Upper lobe of left lung (tissue), 6 donors: ENCODE measurements at places on chromosomes 1 and 21. TPM values are rescaled to one million over a fixed set of nuclear protein-coding genes. Genes with fewer than 3 reads are reported as not detected.
A peak's percentile ranks its signal among the peaks of the same experiment; 100 is the strongest.

- peak overlapping the region; percentile 23 for H3K27ac ChIP-seq
- no peak for DNase-seq
- H3K27me3 ChIP-seq, result no peaks in the 10 kb centered on the region
- H3K36me3 ChIP-seq, result no peaks in the 10 kb centered on the region
- peaks cover 32% of the 10 kb centered on the region for H3K4me1 ChIP-seq
Measured at GRCh38 chr1:108590441-108590840, 30.5 kb downstream of the EEIG2 start.

GRCh38 chr1:72777918-72778317, 495.6 kb upstream of the NEGR1 start:
- no peaks in the 10 kb centered on the region for H3K27me3 ChIP-seq
- no peaks in the 10 kb centered on the region for H3K4me1 ChIP-seq
- no peaks in the 10 kb centered on the region for H3K36me3 ChIP-seq
- no peak overlapping the region for H3K4me3 ChIP-seq
- DNase-seq, result no peak

- no peaks in the 10 kb centered on the region for H3K27me3 ChIP-seq
- H3K4me1 ChIP-seq, result peaks cover 16% of the 10 kb centered on the region
- DNase-seq, result no peak
Measured at GRCh38 chr1:193118803-193119730, 2.8 kb upstream of the CDC73 start.

DNA sequence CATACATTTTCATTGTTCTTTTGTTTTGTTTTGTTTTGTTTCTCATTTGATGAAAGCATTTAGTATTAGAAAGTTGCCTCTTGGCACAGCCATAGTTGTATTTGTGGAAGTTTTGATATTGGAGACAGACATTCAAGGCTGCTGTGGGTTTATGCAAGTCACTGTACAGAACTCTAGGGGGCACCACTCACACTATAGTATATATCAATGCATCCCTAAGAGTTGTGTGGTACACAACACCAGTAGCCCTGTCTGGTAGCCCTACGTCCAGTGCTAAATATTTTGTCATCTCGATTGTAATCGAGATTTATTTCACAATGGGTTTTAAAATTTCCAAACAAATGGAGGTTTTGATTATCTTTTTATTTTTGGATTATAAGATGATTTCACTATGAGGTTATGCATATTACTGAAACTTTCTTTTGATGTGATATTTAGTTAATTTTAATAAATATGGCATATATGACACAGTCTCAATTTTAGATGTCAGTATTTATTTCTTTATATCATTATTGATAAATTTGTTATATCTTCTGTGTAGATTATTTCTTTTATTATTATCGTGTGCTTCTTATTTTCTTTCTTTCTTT, 112.2 kb downstream of the NR5A2 start:
- DNase-seq, result no peak
- H3K4me1 ChIP-seq, result no peaks in the 10 kb centered on the region
- no peak overlapping the region for H3K4me3 ChIP-seq

- H3K27me3 ChIP-seq, result no peaks in the 10 kb centered on the region
- no peak overlapping the region for H3K27ac ChIP-seq
- no peaks in the 10 kb centered on the region for H3K36me3 ChIP-seq
- no peak overlapping the region for H3K4me3 ChIP-seq
Measured at GRCh38 chr1:77664939-77665516, 17.4 kb downstream of the ZZZ3 start.

- H3K27ac ChIP-seq, result no peak within 1 kb of the TSS
- no peaks in the 10 kb centered on the region for H3K36me3 ChIP-seq
- H3K4me1 ChIP-seq, result peaks cover 5% of the 10 kb centered on the region
- no peak within 1 kb of the TSS for H3K4me3 ChIP-seq
- DNase-seq, result no peak
Measured at GRCh38 chr21:44285138-44285992, at the start of gene AIRE. AIRE (plus strand) TSS chr21:44285876; CDS start chr21:44286007, 131 bp downstream.

DNA sequence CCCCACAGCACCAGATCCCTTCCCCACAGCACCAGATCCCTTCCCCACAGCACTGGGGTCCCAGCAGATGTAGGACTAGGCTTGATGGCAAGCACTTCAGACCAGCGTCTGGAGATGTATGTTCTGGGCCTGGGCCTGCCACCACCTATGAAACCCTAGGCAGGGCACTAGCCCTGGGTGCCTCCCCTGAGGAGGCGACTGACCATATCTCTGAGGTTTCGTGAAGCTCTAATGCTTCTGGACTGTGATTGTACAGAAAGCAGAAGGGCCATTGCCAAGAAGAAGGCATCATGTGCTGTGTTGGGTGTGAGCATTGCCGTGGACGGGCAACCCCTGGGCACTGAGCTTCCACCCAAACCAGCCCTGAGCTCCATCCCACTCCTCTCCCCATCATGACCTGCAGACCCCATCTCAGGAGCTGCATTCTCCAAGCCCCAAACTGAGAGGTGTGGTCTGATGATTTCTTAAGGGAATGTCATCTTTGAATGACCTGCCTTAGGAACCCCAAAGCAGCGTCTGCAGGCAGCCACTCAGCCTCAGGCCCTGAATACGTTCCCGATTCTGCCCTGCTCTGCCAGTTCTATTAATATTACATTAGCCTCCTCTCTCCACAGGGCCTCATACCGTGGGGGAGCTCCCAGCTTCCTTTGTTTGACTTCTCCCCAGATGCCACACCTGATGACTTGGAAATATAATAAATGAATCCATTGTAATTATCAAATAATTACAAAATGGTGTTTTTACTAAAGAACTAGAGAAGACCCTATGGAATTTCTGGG, 163.4 kb downstream of the TRIM33 start:
- H3K27ac ChIP-seq, result no peak overlapping the region
- no peaks in the 10 kb centered on the region for H3K27me3 ChIP-seq
- no peaks in the 10 kb centered on the region for H3K36me3 ChIP-seq
- H3K4me1 ChIP-seq, result peaks cover 13% of the 10 kb centered on the region

GRCh38 chr1:181635110-181635509, 151.8 kb downstream of the CACNA1E start:
- no peak overlapping the region for H3K27ac ChIP-seq
- H3K4me1 ChIP-seq, result no peaks in the 10 kb centered on the region
- no peak for DNase-seq

- H3K36me3 ChIP-seq, result no peaks in the 10 kb centered on the region
- no peak overlapping the region for H3K4me3 ChIP-seq
- DNase-seq, result no peak
- no peaks in the 10 kb centered on the region for H3K4me1 ChIP-seq
- no peaks in the 10 kb centered on the region for H3K27me3 ChIP-seq
Measured at GRCh38 chr1:88288571-88288970, 395.5 kb upstream of the PKN2 start.

GRCh38 chr1:14624941-14625340, 26.5 kb downstream of the KAZN start:
- no peaks in the 10 kb centered on the region for H3K36me3 ChIP-seq
- no peaks in the 10 kb centered on the region for H3K4me1 ChIP-seq

GRCh38 chr1:81312272-81312754, 488.4 kb upstream of the ADGRL2 start:
- no peaks in the 10 kb centered on the region for H3K36me3 ChIP-seq
- H3K4me1 ChIP-seq, result peaks cover 6% of the 10 kb centered on the region
- H3K27ac ChIP-seq, result peak overlapping the region; percentile 7
- DNase-seq, result no peak
- no peak overlapping the region for H3K4me3 ChIP-seq

DNA sequence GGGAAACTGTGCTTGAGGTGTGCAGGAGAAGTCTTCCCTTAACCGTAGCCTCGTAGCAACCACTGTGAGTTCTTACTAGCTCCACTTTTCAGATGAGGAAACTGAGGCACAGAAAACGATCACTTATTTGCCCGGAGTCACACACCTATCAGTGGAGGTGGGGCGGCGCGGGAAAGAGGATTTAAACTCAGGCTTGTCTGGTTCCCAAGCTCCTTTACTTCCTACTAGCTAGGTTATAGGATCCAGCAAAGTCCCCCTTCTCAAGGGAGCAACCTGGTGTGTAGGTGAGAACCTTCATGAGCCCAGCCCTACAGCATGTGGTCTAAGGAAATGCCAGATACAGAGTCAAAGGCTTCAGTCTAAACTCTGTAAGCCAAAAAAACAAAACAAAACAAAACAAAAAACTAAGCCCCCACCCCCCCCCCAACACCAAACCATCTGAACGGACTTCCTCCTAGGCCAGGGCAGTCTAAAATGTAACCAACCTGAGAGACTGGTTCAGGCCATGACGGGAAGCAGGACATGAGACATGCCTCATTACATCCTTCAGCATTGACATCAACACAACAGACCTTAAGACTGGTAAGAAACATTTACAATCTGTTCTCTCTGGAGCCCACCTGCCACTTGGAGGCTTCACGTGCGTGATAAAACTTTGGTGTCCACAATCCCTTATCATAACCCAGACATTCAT, 709 bp upstream of the FBXO42 start:
- H3K4me1 ChIP-seq, result peaks cover 16% of the 10 kb centered on the region
- no peaks in the 10 kb centered on the region for H3K27me3 ChIP-seq
- H3K36me3 ChIP-seq, result no peaks in the 10 kb centered on the region
- peak overlapping the region; percentile 98 for H3K27ac ChIP-seq

GRCh38 chr1:195345149-195345548, 1263.1 kb downstream of the KCNT2 start:
- no peak for DNase-seq
- no peaks in the 10 kb centered on the region for H3K36me3 ChIP-seq
- H3K4me3 ChIP-seq, result no peak overlapping the region
- H3K27me3 ChIP-seq, result no peaks in the 10 kb centered on the region
- no peak overlapping the region for H3K27ac ChIP-seq

DNA sequence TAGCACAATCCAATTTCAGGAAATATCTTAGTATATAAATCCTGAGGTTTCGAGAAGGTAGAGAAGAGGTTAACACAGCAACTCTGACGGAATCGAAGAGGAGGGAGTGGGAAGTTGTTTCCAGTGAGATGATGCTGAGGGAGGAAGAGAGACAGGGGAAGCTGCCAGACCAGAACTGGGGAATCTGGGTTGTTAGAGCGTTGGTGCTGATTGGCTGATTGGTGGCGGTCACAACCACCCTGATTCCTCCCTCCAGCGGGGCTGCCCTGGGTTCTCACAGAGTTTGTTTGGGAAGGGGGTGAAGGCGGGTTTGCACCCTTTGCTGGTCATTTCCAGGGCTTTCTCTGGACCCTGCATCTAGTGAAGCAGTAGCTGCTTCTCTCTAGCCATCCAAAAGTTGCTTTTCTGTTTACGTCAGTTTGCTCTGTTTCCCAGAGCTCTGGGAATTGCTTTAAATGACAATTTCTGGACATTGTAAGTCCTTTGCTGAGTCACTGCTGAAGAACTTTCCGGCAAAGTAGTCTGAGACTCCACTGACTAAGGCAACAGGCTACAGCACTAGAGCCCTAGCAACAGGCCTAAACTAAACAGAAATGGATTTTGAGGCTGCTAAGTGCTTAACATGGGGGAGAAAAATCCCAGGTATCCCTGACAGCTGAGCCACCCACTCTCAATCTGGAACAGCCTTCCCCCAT, 90.1 kb downstream of the TENT5C start:
- no peaks in the 10 kb centered on the region for H3K36me3 ChIP-seq
- no peaks in the 10 kb centered on the region for H3K27me3 ChIP-seq
- peaks cover 5% of the 10 kb centered on the region for H3K4me1 ChIP-seq

DNA sequence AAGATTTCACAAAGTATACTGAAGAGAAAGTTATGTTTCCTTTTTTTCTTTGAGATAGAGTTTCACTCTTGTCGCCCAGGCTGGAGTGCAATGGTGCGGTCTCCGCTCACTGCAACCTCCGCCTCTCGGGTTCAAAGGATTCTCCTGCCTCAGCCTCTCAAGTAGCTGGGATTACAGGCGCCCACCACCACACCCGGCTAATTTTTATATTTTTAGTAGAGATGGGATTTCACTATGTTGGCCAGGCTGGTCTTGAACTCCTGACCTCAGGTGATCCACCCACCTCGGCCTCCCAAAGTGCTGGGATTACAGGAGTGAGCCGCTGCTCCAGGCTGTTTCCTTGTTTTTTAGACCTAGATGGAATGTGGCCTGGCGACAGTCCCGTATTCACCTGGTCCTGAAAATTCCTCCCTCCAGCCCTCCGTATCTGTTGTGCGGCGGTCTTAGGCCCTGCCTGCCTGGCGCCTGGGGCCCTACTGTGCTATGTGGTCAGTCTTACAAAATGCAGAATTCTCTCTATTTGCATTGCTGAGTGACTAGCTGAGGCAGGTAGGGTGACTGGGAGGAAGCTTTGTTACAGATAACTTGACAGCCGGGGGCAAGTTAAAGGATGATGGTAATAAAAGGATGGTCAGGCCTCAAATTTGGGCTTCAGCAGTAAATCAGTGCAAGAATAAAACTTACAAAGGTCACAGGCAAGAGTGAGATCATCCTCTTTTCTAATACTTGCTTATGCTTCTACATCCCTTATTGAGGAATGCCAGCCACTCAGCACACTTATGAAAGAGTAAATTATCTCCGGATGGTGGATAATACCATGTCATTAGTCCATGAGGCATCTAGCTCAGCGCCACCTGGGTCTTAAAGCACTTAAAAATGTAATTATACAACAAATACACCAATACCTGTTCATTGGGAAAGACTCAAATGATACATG, 30.3 kb downstream of the PARK7 start:
- H3K4me1 ChIP-seq, result no peaks in the 10 kb centered on the region
- no peak for DNase-seq
- H3K36me3 ChIP-seq, result no peaks in the 10 kb centered on the region
- H3K4me3 ChIP-seq, result no peak overlapping the region
- no peaks in the 10 kb centered on the region for H3K27me3 ChIP-seq

DNA sequence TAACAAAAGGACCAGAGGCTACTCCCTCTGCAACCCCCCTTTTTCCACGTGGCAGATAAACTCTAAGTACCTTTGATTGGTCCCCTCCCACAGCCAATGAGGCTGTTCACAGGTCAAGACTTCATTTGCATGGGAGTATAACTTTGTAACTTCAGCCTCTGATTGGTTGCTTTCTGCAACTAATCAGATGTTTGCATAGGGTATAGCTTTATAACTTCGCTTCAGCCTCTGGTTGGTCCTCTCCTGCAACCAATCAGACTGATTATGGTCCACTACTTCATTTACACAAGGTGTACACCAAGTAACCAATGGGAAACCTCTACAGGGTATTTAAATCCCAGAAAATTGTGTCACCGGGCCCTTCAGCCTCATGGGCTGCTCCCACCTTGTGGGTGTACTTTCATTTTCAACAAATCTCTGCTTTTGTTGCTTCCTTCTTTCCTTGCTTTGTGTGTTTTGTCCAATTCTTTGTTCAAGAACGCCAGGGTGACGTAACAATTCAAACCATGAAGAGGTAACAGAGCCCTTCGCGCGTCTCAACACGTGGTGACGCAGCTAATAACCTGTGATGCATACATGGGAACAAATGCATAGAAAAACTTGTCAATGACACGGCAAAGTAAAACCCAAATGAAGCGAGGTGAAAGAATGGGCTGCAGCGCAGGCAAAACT, 47.2 kb downstream of the VPS26C start:
- H3K4me3 ChIP-seq, result peak overlapping the region; percentile 82
- H3K4me1 ChIP-seq, result peaks cover 6% of the 10 kb centered on the region
- H3K36me3 ChIP-seq, result peaks cover 7% of the 10 kb centered on the region
- no peak for DNase-seq
- H3K27ac ChIP-seq, result peak overlapping the region; percentile 82

DNA sequence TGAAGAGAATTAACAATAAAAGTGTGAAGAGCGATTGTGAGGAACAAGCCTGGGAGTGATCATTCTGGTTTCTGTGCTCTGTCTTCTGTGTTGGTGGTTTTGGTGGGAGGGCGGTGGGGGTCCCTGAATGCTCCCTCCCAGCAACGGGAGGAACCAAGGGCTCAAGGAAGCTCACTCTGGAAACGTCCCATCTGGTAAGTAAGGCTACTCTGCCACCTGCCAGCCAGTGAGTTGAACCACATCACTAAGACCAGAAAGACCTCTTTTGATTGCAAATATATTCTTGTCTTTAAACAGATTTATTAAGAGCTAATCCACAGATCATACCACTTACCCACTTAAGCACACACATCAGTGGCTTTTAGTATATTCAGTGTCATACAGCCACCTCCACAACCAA, 125.0 kb downstream of the PRDM2 start:
- no peaks in the 10 kb centered on the region for H3K27me3 ChIP-seq
- H3K36me3 ChIP-seq, result no peaks in the 10 kb centered on the region
- peaks cover 12% of the 10 kb centered on the region for H3K4me1 ChIP-seq
- H3K27ac ChIP-seq, result no peak overlapping the region
- DNase-seq, result no peak

The S100A3 gene
- 3.5 TPM for total RNA-seq

The KAZN gene
- total RNA-seq, result 15.8 TPM
